ENCODE measurements at places on chromosomes 5 and 9. TPM values are rescaled to one million over a fixed set of nuclear protein-coding genes. Genes with fewer than 3 reads are reported as not detected.

DNA sequence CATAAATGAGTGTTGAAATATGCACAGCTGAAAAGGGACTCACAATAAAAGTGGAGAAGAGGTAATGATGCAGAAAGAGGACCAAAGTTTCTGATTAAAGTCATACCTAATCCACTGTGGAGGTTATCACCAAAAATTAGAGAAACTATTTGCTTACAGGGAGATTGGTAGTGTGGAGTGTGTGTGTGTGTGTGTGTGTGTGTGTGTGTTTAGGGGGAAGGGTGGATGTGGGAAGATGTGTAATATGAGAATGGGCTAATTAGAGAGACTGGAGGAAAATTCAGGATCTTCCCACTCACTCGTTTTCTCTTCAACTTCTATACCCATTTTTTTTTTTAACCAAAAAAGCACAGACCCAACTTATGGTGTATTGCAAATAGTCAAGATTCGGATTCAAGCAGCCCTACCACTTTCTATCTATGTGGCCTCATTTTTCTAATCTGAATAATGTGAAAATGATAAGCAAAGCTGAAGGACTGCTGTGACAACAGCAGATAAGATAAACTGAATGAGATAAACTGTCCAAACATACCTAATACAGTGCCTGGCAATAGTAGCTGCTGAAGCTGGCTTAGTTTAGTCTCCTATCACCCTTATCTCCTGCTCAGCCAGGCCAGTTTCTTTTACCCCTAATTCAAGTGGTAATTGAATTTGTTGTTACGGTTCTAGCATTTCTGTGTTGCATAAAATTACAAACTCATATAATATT is 501.1 kb downstream of the KDM4C start:
- peaks cover 2% of the 10 kb centered on the region for H3K4me1 ChIP-seq
- no peaks in the 10 kb centered on the region for H3K36me3 ChIP-seq
- peaks cover 35% of the 10 kb centered on the region for H3K27me3 ChIP-seq
- H3K27ac ChIP-seq = no peak overlapping the region

- DNase-seq = no peak
- no peaks in the 10 kb centered on the region for H3K27me3 ChIP-seq
- H3K4me3 ChIP-seq = no peak overlapping the region
Observed at GRCh38 chr9:119137479-119137878, 231.8 kb downstream of the BRINP1 start.

GRCh38 chr9:99834474-99834873 is 12.8 kb downstream of the NR4A3 start:
- H3K36me3 ChIP-seq = peaks cover 3% of the 10 kb centered on the region
- peaks cover 35% of the 10 kb centered on the region for H3K27me3 ChIP-seq
- no peak for DNase-seq
- peak overlapping the region; percentile 19 for H3K27ac ChIP-seq
- H3K4me1 ChIP-seq = no peaks in the 10 kb centered on the region
- no peak overlapping the region for H3K4me3 ChIP-seq

GRCh38 chr5:13359344-13359743 is 585.1 kb downstream of the DNAH5 start:
- H3K27me3 ChIP-seq = no peaks in the 10 kb centered on the region
- no peak overlapping the region for H3K27ac ChIP-seq
- no peaks in the 10 kb centered on the region for H3K36me3 ChIP-seq
- H3K4me3 ChIP-seq = no peak overlapping the region

DNA sequence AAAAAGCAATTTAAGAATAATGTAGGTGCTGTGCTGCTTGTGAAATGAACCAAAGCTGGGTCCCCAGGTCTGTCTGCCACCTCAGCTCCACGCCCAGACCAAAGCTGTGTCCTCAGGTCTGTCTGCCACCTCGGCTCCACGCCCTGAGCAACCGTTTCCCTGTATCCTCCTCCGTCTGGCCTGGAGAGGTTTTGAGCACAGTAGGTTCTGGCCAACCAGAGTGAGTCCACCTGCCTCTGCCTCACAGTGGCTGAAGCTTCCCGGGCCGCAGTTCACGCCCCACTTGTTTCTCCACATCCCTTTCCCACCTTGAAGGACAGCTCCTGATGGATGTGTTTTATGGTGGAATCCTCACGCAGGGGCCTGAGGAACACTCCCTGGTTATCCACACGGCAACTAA is 120.5 kb downstream of the ADAMTS2 start:
- peaks cover 9% of the 10 kb centered on the region for H3K27me3 ChIP-seq
- no peaks in the 10 kb centered on the region for H3K36me3 ChIP-seq
- no peak overlapping the region for H3K27ac ChIP-seq
- H3K4me1 ChIP-seq = peaks cover 2% of the 10 kb centered on the region
- H3K4me3 ChIP-seq = no peak overlapping the region

GRCh38 chr5:16461782-16462181 is 3.8 kb downstream of the ZNF622 start:
- H3K27ac ChIP-seq = peak overlapping the region; percentile 67
- no peak for DNase-seq
- no peaks in the 10 kb centered on the region for H3K27me3 ChIP-seq
- peaks cover 66% of the 10 kb centered on the region for H3K4me1 ChIP-seq

GRCh38 chr5:14739538-14739937 is 75.0 kb downstream of the OTULIN start:
- H3K4me3 ChIP-seq = no peak overlapping the region
- peaks cover 9% of the 10 kb centered on the region for H3K4me1 ChIP-seq
- DNase-seq = no peak
- H3K27ac ChIP-seq = no peak overlapping the region
- H3K27me3 ChIP-seq = no peaks in the 10 kb centered on the region

DNA sequence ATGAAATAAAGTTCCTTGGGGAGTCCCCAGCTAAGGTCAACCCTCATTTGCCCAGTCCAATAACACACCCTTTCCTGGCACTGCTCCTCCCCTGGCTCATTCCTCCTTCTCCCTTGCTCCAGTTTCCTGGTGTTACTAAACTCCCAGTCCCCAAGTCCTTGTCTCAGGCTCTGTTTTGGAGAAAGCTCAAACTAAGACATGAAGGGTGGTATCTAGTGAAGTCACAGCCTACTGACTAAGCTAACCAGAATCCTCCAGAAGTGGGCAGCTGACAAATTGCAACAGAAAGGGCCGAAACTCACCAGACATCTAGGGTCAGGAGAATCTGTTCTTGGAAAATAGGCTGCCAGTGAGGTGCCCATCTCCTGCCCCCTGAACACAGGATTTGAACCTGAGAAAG is 118.7 kb upstream of the NEK6 start:
- no peaks in the 10 kb centered on the region for H3K27me3 ChIP-seq
- DNase-seq = no peak
- H3K4me1 ChIP-seq = peaks cover 4% of the 10 kb centered on the region
- no peak overlapping the region for H3K27ac ChIP-seq

DNA sequence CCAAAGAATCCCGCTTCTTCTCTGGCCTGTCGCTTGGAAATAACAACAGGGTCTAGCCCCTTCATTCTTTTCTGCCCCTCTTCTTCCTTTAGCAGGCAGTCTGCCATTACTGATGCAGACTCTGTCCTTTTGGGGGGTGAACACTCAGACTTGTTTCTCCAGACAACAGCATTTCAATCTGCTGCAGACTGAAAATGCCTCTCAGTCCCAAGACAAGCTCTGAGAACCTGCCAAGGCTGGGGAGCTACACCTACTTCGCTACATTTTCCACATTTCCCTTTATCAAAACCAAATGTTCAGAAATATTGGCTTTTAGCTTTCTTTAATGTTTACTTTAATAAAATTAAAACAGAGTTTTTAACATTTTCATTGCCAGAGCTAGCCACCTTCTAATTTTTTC is 152.4 kb downstream of the MPDZ start:
- H3K27me3 ChIP-seq = no peaks in the 10 kb centered on the region
- no peak for DNase-seq
- no peaks in the 10 kb centered on the region for H3K36me3 ChIP-seq
- H3K4me3 ChIP-seq = no peak overlapping the region
- no peak overlapping the region for H3K27ac ChIP-seq
- H3K4me1 ChIP-seq = no peaks in the 10 kb centered on the region

Gene ALDOB
- not detected for total RNA-seq

Gene BHMT
- not detected for total RNA-seq

Gene ACOT12
- not detected for total RNA-seq

Data from T-helper 17 cell (primary cell).